NCI-H446 (cell line): ENCODE measurements at places on chromosomes 16 and 17.

- DNase-seq, result no peak
Observed at GRCh38 chr17:71032746-71033273, 863.5 kb downstream of the KCNJ2 start.

DNA sequence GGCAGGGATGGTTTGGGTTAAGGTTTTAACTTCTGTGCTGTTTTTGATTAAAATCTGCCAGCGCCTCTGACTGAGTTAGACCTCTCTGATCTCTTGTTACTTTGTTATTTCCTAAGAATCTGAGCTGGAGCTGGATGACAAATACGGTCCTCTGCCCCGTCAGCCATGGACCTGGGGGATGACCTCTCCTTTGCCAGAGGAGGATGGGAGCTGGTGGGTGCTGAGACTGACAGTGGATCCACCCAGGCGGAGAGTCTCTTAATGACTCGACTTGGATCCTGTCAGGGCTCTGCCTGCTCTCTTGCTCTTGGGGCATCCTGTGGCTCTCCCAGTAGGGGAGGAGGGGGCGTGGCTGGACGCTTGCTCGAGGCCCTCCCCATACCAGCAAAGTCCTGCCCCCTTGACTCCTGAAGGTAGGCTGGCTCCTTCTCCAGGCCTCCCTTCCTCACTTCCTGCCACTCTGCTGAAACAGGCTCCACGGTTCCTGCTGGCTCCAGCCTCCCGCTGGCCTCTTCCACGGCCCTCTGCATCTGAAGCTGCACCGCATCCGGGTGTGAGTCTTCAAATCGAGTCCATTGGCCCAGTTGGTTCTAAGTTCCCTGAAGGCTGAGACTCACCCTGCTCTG is 24.8 kb upstream of the MAP3K14 start:
- DNase-seq, result no peak

GRCh38 chr17:28391401-28391800 is 14.6 kb downstream of the SLC46A1 start:
- no peak for DNase-seq

GRCh38 chr17:68035523-68036303 is at the start of gene KPNA2:
TSS of gene KPNA2 (plus strand) at chr17:68035735. CDS start at chr17:68037133, 1,398 bp downstream.
- DNase-seq, result peak; percentile 99

DNA sequence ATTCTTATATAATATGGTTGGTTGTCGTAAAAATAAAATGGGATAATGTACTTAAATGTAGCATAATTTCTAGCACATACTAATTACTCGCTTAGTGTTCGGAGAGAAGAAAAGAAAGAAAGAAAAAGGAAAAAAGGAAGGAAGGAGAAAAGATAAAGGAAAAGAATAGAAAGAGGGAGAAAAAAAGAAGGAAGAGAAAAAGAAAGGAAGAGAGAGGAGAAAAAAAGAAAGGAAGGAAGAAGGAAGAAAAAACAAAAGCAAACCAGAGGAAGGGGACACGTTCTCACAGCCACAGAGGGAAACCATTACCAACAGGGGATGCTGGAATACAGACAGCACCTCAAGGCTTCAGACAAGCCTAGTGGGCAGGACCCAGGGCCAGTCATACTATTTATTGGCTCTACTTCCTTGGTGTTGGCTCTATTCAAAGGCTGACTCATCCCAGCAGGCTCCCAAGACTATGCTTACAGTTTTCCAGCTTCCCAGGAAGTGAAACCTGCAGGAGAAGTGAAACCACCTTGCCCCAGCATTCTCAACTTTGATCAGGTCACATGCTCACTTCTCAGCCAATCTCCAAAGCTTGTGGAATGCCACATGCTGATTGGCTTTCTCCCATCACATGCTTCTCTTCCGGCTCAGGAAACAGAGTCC is 273.5 kb upstream of the IRX5 start:
- no peak for DNase-seq

DNA sequence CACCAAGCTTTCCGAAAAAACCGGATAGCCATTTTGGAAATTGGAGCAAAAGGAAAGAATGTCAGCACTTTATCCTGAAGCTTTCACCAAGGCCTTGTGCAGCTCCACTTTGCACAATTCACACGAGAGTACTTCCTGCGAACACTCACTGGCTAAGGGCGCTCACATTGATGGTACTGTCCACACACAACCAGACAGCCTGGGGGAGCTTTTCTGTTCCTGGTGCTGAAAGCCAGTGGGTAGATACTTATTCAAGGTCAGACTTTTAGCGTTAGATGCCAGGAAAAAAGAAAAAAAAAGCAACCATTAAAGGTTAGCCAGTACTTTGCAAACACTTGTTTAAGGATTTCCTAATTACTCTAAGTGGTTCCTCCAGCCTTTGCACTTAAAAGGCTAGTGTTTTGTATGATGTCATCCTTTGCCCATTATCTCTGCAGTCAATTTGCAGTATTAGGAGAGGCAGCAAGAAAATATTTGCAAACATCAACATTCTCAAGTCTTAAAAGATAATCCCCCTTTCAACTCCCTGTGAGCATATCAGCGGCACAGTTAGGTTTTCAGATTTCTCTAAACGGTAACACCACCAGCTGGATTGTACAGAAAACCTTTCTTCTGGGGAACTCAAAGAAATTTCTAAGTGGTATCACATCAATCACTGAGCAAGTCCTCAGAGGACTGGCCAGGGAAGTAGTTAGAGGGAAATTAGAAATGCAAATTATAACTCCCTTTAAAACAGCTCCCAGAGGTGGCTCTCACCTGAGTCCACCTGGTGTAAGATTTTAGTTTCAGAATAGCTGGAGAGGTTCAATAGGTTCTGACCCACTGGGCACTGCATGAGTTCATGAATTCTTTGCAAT is 243.4 kb upstream of the IRX5 start:
- DNase-seq, result no peak

GRCh38 chr16:2751577-2752034 is 832 bp upstream of the SRRM2 start:
- DNase-seq, result peak; percentile 89

- DNase-seq, result no peak
Observed at GRCh38 chr16:12054868-12055267, 78.3 kb downstream of the SNX29 start.
